ENCODE measurements at places on chromosomes 2 and 18.

DNA sequence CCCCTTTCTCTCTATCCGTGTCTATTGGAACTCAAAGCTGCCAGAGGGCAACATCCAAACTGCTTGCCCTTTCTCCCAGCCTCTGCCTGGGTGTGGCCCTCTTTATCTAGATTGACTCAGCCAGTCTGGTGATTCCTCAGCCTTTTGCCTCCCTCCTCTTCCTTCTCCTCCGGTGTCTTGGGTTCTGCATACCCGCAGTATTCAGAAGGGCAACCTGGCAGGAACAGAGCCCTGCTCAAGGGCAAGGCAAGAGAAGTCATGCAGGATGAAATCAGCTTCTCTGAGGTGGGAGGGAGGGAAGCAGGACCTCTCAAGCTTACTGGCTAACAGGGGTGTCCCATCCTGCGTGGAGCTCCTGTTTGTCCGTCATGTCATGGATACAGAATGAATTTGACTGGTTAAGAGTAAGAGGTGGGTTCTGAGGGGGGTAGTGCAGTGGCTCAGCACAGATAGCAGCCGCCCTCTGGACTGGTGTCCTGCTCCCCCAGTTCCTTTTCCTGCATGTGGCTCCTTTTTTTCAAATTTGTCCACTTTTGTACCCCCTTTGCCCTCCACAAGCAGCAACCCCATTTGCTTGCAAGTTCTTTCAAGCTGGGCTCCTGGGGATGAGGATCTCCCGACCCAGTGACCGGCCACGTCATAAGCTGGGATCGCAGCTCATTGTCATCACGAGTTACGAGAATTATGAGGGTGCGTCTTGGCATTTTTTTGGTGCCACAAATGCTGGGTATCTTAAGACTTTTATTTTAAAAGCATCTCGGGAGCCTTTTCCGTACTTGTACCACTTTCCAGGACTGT lies 154.1 kb downstream of the FHOD3 start:
- DNase-seq, result no peak

DNA sequence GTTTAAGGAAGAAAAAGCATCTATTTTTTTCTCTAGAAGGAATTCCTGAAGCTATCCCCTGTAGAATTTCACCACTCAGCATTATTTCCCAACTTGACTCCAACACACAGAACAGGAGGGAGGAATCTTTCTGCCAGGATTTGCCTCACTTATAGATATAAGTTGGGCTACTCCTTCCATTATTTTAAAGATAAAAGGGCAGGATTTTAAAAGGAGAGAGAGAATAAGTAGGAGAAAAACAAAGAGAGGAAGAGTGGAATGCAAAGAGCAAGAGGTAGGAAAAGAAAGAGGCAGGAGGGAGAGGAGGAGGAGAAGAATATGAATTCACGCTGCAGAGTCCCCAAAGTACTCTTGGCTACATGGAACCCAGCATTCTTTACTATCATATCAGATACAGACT lies 182.5 kb downstream of the TCF4 start:
- DNase-seq, result no peak

DNA sequence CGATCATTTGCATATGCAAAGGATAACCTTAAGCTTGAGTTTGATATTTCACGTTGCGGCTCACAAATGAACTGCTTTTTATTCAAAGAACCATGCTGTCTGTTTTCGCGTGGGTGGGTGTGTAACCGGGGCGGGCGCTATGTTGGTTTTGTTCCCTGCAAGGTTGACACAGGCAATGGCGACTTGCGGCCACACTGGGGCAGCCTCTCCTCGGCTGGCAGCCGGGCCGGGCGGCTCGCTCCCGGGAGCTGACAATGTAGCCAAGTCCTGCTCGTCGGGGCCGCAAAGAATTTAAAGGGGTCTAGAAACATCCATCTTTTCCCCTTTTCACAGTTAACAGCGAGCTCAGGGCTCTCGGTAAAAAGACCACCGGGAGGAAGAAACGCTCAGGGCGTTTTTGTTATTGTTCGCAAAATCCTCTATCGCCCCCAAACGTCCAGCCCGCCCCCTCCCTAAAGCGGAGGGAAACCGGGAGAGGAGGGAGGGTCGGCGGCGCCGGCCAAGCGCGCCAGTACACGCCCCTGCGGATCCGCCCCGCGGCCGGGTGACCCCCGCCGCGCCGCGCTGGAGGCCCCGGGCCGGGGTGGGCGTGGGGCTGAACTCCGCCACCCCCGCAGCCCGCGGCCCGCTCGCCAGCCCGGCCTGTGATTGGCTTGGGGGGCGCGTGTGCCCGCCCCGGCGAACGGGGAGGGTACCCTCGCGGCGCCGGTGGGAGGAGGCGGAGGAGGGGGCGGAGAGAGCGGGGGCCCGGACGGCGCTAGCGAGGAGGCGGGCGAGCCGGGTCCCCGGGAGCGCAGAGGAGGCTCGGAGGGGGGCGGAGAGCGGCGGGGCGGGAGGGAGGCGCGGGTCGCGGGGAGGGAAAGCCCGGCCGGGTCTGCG lies at the start of gene NEDD4L:
TSS of gene NEDD4L (plus strand) at position 736 of the 879 bp plus-strand sequence. CDS start 435 bp downstream, outside the sequence.
- DNase-seq, result peak; percentile 71

GRCh38 chr2:25109822-25110221 lies 58.6 kb downstream of the POMC start:
- no peak for DNase-seq

DNA sequence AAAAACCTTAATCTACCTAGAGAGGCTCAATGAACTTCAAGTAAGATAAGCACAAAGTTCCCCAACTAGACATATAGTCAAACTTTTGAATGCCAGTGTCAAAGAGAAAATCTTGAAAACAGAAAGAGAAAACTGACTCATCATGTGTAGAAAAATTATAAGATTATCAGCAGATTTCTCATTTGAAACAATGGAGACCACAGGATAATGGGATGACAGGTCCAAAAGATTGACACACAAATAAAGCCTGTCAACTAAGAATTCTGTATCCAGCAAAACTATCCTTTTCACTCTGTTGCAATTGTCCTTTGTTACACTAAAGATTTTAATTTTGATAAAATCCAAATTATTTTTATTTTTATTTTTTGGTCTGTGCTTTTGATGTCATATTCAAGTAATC lies 61.6 kb downstream of the COPS8 start:
- no peak for DNase-seq

DNA sequence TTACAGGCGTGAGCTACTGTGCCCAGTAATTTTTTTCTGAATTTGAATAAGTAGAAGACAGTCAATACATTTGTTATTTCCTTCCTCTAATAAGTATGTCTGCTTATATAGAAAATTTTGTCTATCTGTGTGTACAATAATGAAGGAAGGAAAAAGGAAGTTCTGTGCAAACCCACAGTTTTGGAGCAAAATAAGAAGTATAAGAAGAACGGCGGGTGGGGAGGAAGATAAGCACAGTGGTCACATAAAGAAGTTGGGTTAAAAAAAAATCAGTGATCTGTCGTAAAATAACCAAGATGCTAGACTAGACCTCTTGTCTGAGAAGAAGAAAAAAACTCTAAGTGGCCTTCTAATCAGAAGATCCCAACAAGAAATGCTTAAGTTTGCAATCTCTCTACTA lies 20.2 kb downstream of the MGAT4A start:
- DNase-seq, result no peak

DNA sequence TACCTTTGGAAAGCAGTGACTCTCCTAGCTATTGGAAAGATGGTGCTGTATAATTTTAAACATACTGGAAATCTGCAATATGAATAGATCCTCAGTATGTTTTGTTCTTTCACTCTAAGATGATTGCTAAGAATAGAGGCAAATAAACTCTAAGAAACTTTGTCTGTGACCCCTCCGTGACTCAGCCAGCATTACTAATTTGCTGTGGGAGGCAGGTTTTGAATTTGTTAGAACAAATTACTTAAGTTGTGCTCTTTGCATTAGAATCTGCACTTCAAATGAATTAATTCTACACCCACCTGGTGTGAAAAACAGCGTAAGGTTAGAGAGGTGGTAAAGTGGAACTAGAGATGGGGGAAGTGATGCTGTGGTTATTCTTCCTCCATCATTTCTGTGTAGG lies 142.2 kb downstream of the RAPGEF4 start:
- DNase-seq, result no peak

- DNase-seq, result no peak
Measured at GRCh38 chr2:161418715-161419637, 2.9 kb downstream of the TBR1 start.

GRCh38 chr18:74288730-74289129 lies 3.0 kb downstream of the CYB5A start:
- no peak for DNase-seq
